ENCODE measurements at places on chromosomes 5 and 9. TPM values are rescaled to one million over a fixed set of nuclear protein-coding genes. Genes with fewer than 3 reads are reported as not detected.

SVEP1 gene
- polyA plus RNA-seq, result 3.0 TPM

HCN1 gene
- polyA plus RNA-seq, result 8.9 TPM

FAM221B gene
- 0.73 TPM for polyA plus RNA-seq

SLC2A6 gene
- 26.3 TPM for polyA plus RNA-seq

BSPRY gene
- 0.75 TPM for polyA plus RNA-seq

PRR16 gene
- 5.7 TPM for polyA plus RNA-seq

LCN15 gene
- 0.14 TPM for polyA plus RNA-seq

CDKN2B-AS1 gene
- 0.51 TPM for polyA plus RNA-seq

KIF20A gene
- polyA plus RNA-seq, result 14.0 TPM

SPINK5 gene
- 0.09 TPM for polyA plus RNA-seq

Measured in spinal cord (tissue), 10 donors.